ENCODE measurements at places on chromosomes 6 and 20.
A peak's percentile ranks its signal among the peaks of the same experiment; 100 is the strongest.

- DNase-seq = no peak
Observed at GRCh38 chr6:79814940-79815339, 132.4 kb downstream of the ELOVL4 start.

- DNase-seq = no peak
Observed at GRCh38 chr20:24823176-24823784, 125.8 kb upstream of the CST7 start.

GRCh38 chr6:112936079-112936472 lies 588.9 kb downstream of the RFPL4B start:
- no peak for DNase-seq

GRCh38 chr6:127841811-127842210 lies 59.0 kb downstream of the THEMIS start:
- DNase-seq = no peak

DNA sequence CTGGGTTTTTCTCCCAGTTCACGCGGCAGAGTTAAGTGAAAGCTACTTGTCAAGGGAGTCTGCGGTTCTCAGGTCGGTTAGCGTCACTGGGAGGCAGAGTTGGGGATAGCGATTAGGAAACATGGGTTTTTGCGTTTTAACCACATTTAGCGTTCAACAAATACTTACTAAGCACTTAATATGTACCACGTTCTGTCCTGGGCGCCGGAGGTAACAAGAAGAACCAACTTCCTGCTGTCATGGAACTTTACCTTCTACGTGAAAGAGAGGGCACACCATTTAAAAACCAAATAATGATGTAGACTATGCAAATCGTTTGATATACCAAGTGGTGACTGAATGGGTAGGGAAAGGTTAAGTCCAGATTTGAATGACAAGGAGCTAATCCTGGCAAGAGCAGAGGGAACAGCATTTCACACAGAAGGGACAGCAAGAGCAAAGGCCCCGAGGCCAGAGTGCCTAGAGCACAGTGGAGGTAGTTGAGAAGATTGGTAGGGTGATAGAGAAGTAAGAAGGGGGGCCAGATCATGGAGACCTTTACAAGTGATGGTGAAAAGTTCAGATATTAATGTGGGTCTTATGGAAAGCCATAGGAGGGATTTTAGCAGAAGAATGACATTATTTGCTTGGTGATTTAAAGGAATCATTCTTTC lies 744 bp downstream of the RIOK1 start:
- DNase-seq = peak; percentile 70

GRCh38 chr6:38482466-38482865 lies 157.3 kb downstream of the BTBD9 start:
- no peak for DNase-seq

DNA sequence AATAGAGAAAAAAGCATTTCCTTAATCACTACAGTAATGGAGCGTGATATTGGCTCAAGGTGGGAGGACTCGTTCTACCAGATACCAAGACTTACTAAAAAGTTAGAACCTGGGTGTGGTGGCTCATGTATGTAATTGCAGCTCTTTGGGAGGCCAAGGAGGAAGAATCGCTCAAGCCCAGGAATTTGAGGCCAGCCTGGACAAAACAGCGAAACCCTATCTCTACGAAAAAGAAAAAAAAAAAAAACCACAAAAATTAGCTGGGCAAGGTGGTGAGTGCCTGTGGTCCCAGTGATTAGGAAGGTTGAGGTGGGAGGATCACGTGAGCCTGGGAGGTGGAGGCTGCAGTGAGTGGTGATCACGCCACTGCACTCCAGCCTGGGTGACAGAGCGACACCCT lies 24.0 kb upstream of the ATRN start:
- no peak for DNase-seq

- no peak for DNase-seq
Observed at GRCh38 chr6:112247275-112247674, 7.1 kb downstream of the LAMA4 start.

DNA sequence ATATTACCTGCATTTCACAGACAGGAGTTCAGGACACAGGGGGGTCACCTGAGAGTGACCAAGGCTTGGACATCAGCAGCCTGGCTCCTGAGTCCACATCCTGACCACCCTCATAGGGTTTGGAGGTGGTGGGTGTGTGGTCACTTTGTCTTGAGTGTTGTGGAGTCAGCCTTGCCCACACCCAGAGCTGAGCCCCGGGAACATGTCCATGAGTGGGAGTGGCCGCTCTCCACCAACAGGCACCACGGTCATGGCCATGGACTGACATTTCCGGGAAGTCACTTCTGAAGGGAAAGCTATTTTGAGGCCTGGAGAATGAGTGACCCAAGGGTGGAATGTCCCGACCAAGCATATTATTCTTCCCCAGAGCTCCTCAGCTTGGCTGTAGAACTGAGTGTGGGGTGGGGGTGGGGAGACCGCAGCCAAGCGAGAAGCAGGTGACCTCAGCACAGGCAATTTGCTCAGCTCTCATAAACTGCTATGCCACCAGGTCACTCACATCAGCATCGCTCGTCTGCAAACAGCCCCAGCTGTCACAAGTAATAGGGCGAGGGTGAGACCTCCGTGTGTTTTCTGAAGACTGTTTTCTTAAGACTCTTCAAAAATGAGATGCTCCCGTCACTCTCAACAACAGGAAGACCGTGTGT lies 348.6 kb upstream of the CDH4 start:
- DNase-seq = no peak

- DNase-seq = peak; percentile 71
Observed at GRCh38 chr6:160137989-160138835, 16.6 kb downstream of the SLC22A1 start.

DNA sequence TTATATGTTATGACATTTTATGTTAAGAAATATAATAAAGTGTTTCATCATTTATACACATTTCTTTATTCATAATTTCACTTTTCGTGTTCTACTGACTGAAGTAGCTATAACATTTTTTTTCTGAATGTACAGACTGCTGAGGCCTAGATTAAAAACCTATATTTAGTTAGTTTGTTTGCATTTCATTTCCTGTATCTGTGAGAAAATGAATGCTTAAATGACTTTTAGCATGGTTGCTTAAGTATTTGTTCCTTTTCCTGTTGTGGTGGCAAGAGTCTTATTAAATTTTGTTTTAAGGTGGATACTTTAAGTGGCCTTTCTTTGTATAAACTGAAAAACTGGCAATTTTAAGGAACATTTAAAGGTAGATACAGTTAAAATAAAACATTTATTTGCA lies 779.7 kb upstream of the MAN1A1 start:
- DNase-seq = no peak

GRCh38 chr6:24072038-24072746 lies 53.8 kb upstream of the NRSN1 start:
- DNase-seq = no peak

DNA sequence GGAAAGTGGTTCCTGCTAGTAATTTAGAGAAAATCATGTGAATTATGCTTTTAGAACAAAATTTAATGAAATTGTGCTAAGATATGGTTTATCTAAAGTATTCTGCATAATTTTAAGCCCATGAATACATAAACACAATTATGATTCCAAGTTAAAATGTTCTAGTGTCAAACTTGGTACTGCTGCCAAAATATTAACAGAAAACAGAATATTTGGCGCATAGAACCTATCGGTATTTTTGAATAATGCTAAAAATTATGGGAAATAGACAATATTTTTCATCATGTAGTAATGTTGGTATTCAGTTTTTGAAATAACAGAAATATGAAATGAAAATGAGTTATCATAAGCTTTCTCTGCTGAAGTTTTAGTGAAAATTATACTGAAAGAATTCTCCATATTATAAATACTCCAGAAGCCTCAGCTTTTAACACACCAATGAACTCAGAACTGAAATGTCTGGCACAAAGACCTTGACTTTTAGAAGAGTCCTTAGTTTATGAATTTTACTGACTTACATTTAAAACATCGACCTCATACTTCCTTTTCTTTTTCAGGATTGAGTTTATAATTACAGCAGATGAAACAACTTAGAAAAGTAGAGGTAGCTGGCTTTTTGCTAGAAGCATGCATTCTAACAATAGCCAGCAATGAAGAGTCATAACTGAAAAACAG lies 1192.3 kb upstream of the GJE1 start:
- no peak for DNase-seq
